ENCODE measurements at places on chromosomes 2 and 18.

- peak; percentile 77 for DNase-seq
Observed at GRCh38 chr2:237060534-237061312, 25.0 kb upstream of the COPS8 start.

DNA sequence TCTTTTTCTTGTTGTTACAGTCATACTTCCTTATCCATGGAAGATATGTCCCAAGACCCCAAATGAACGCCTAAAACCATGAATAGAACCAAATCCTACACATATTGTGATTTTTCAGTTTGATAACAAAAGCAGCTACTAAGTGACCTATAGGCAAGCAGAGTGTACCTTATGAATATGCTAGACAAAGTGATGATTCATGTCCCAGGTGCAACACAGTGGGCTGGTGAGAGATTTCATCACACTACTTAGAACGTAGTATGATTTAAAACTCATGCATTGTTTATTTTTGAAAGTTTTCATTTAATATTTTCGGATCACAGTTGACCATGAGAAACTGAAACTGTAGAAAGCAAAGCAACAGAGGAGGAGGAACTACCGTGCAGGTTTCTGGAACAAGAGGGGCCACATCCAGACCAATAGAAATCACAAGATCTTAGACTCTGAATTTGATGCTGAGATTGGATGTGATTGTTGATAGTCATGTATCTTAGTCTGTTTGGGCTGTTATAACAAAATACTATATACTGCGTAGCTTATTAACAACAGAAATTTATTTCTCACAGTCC, 470.8 kb upstream of the VRK2 start:
- no peak for DNase-seq

- no peak for DNase-seq
Observed at GRCh38 chr2:201831469-201831868, 25.1 kb downstream of the CDK15 start.

DNA sequence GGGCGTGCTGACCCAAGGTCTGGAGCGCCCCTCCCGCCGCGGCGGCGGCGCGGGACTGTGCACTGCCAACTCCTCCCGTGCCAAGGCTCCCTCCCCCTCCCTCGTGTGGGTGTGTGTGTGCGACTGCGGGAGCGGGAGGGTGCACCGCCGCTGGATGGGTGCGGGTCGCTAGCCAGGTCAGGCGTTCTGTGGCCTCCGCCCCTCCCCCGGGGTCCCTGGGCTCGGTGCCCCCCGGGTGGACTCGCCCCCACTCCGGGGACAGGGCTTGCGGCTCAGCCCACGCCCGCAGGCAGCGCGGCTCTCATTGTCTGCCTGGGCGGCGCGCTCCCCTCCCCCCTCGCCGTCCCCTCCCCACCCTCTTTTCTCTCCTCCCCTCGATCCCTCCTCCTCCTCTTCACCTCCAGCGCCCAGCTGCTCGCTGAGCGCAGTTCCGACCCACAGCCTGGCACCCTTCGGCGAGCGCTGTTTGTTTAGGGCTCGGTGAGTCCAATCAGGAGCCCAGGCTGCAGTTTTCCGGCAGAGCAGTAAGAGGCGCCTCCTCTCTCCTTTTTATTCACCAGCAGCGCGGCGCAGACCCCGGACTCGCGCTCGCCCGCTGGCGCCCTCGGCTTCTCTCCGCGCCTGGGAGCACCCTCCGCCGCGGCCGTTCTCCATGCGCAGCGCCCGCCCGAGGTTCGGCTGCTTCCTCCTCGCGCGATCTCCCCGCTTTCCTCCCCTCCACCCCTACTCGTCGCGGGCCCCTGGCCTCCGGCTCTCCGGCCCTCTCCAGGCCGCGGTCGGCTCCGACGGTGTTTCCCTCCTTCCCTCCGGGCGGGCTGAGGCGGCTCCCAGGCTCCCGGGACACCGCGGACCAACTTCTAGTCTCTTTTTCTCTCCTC, at the start of gene GATA6:
GATA6 (plus strand) TSS at position 579 of the 878 bp plus-strand sequence. CDS start 1,556 bp downstream, outside the sequence.
- DNase-seq: peak; percentile 91

DNA sequence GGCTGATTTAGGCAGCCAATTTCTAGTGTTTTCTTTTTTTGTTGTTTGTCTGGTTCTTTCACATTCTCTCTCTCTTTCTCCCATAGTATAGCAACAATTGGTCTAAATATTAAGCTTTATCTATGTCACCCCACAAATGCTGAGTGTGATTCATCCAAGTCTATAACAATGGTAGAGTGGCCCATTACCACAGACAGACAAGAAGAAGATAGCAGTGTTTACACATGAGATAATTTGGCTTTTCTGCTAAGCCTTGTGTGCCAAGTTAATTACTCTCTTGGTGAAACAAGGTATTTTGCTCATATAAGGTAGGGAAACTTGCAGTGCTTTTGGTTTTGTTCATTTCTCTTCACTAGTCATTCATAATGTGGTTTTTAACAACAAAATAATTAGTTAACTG, 166.5 kb downstream of the SLC8A1 start:
- no peak for DNase-seq

DNA sequence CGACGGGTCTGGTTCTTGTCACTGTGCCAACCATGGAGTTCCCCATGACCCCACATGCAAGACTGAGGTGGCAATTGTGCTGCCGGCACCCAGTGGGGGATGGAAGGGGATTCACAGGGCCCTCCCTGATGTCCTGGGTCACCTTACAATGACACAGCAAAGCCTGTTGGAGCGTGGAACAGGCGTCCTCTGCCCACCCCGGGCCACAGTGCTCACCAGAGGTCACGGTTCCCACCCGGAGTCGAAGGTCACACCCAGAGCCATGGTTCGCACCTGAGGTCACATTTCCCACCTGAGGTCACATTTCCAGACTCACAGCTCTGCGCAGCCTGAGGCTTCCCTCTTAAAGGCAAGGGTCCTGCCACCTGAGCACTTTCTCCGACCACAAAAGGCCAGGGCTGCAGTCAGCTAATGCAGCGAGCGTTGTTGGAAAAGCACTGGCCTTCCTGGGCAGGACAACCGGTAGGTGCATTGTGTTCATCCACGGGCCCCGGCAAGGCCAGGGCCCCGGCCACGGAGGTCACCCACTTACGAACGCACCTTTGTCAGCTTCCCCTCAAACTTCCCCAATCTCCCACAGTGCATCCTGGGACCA, 24.0 kb downstream of the KIF1A start:
- DNase-seq: no peak

- no peak for DNase-seq
Observed at GRCh38 chr2:188196343-188197008, 95.2 kb upstream of the GULP1 start.

GRCh38 chr2:134739879-134740301, 21.1 kb upstream of the TMEM163 start:
- DNase-seq: no peak

- DNase-seq: no peak
Observed at GRCh38 chr2:197576631-197577030, 60.8 kb downstream of the MOB4 start.

GRCh38 chr18:78898066-78898465, 81.6 kb upstream of the SALL3 start:
- DNase-seq: no peak

DNA sequence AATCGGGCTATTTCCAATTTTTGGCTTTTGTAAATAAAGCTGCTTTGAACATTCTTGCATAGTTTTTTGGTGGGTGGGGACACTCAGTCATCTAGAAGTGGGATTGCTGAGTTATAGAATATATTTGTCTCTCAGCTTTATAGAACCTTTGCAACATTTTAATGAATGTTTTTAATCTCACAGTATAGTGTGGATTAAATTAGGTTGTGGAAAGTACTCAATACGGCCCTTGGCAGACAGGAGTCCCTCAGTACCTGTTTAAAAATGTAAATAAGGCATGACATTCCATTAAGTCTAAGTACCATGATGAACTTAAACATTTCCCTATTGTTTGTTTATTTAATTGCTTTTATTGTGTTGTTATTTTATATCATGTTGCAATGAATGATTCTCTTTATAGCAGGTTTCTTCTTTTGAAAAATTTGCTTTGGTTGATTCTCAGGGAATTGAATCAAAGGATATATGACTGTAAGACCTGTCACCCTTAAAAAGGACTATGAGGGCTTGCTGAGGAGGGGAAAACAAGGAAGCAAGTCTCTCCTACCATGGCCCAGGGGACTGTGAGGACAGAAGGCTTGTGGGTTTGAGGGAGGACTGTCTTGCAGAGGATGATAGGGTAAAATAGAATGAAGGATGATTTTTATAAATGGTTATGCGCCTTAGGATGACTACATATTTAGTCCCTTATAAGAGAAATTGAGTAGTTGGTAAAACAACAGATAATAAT, 165.1 kb downstream of the RPIA start:
- no peak for DNase-seq

DNA sequence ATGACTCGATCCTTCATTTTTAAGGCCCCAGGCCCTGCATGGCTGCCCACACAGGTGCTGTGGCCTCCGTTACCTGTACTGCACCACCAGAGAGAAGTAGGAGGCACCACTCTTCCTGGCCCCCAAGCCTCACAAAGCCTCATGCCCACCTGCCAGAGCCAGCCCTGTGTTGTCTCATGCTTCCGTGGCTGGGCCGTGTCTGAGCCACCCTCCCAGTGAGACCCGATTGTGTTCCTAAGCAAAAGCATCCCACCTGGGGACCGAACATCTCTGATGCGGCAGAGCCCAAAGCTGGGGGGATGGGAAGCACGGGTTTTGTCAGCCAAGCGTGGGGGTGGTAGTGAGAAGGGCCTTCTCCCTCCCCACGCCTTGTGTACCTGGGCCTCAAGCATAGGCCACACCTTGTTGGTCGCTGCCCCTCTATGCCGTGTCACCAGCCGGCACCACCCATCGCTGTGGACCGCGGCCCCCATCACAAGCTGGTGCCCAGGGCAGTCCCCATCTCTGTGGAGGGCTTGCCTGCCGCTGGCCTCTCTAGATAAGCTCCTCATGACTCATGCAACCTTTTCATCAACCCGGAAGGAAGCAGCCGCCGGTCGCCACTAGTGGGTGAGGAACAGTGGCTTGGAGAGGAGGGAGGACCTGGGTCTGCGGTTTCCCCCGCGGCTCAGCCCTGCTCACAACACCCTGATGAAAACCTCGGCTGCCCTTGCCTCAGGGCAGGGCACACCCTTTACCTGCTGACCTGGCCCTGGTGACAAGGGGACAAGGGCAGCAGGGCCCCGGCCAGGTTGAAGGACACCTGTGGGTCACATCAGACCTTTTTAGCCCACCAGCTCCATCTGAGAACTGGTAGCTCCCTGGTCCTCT, 2.7 kb upstream of the RNPEPL1 start:
- peak; percentile 67 for DNase-seq

DNA sequence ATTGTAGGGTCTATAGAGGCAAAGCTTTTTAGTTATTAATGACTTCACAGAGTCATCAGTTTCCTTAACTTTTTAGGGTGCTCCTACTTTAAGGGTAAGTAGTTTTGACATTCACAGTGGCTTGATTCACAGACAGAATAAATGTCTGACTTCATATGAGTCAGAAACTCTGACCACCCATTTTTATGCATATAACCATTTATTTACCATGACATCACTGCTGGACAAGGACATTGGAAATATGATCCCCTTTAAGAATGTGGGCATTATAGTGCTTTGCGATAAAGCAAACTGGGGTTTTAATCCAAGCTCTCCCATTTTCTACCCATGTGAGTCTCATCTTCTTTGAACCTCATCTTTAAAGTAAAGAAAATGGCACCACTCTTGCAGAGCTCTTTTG, 162.0 kb upstream of the MC4R start:
- DNase-seq: no peak

GRCh38 chr2:27707462-27708256, 44.0 kb downstream of the SLC4A1AP start:
- no peak for DNase-seq

- DNase-seq: peak; percentile 22
Observed at GRCh38 chr2:232293191-232293590, 85.4 kb upstream of the ALPP start.

- DNase-seq: no peak
Observed at GRCh38 chr2:239734436-239735005, 290.6 kb downstream of the NDUFA10 start.

- no peak for DNase-seq
Observed at GRCh38 chr2:212959471-212960117, 191.8 kb downstream of the IKZF2 start.

DNA sequence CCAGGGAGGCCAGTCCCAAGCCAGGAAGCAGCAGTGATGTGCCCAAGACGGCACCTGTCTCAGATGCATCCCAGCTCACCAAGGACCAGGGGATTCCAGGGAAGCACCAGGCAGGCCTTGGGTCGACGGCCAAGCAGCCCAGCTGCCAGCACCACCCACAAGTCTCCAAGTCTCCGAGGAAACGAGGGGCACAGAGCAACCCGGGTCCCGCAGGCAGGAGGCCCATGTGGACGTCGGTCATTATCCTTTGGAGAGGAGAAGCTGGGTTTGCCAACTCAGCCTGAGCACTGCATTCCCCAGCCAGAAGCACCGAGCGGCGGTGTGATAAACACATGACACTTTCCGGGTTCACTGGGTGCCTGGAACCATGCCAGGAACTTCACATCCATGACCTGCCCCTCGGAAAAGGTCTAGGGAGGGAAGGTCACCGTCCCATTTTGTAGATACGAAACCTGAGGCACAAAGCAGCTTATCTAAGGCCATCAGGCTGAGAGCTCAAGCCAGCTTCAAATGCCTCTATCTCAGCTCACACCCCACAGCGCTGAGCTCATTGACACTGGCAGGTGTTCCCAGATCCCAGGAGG, 104.5 kb downstream of the ZNF516 start:
- DNase-seq: no peak

DNA sequence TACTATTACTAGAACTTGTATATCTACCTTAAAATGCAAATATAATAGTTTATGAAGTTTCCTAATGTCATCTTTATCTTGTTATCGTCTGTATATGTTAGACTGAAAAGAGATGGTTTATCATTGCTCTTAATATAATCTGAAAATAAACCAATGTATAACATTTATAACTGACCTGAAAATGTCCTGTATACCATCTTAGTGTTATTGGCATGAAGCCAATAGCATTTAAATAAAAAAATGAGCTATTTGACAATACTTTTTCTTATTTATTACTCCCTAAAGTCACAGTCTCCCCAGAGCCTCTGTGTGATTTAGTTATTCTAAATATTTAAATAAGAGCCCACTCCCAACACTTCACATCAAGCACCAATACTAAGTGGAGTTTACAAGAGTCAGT, 1.8 kb downstream of the VWC2L start:
- no peak for DNase-seq

DNA sequence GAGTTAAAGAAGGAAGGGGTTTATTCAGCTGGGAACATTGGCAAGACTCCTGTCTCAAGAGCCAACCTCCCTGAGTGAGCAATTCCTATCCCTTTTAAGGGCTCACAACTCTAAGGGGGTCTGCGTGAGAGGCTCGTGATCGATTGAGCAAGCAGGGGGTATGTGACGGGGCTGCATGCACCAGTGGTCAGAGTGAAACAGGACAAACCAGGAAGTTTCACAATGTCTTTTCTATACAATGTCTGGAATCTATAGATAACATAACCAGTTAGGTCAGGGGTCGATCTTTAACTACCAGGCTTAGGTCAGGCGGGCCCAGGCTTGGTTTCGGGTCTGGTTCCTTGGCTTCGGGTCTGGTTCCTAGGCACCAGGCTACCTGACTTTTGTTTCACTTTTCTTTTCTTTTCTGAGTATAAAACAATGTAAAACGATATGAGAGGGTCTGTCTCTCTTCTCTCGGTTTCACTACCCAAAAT, 30.1 kb upstream of the LIPG start:
- DNase-seq: no peak

- DNase-seq: peak; percentile 11
Observed at GRCh38 chr2:157627594-157628476, 829 bp downstream of the ACVR1C start.
